ENCODE measurements at places on chromosomes 4 and X. TPM values are rescaled to one million over a fixed set of nuclear protein-coding genes. Genes with fewer than 3 reads are reported as not detected.

- peak overlapping the region; percentile 27 for H3K27ac ChIP-seq
- H3K36me3 ChIP-seq, result no peaks in the 10 kb centered on the region
- no peak overlapping the region for H3K4me3 ChIP-seq
- H3K27me3 ChIP-seq, result no peaks in the 10 kb centered on the region
Measured at GRCh38 chrX:20594985-20595384, 328.3 kb upstream of the RPS6KA3 start.

GRCh38 chr4:152709675-152710438 is 30.1 kb upstream of the TMEM154 start:
- no peak for DNase-seq
- no peaks in the 10 kb centered on the region for H3K36me3 ChIP-seq
- H3K4me1 ChIP-seq, result peaks cover 15% of the 10 kb centered on the region
- no peaks in the 10 kb centered on the region for H3K27me3 ChIP-seq

- H3K36me3 ChIP-seq, result no peaks in the 10 kb centered on the region
- no peak for DNase-seq
- peaks cover 4% of the 10 kb centered on the region for H3K27me3 ChIP-seq
- H3K4me3 ChIP-seq, result no peak overlapping the region
Measured at GRCh38 chr4:11005300-11005699, 320.7 kb upstream of the CLNK start.

- H3K27ac ChIP-seq, result no peak overlapping the region
- H3K27me3 ChIP-seq, result peaks cover 33% of the 10 kb centered on the region
- H3K4me1 ChIP-seq, result peaks cover 10% of the 10 kb centered on the region
- no peaks in the 10 kb centered on the region for H3K36me3 ChIP-seq
- H3K4me3 ChIP-seq, result no peak overlapping the region
Measured at GRCh38 chr4:8162625-8163024, 4.0 kb upstream of the ABLIM2 start.

GRCh38 chr4:76017056-76017686 is 6.1 kb downstream of the CXCL10 start:
- DNase-seq, result no peak
- H3K4me3 ChIP-seq, result no peak overlapping the region
- no peaks in the 10 kb centered on the region for H3K36me3 ChIP-seq
- peaks cover 4% of the 10 kb centered on the region for H3K4me1 ChIP-seq

- no peaks in the 10 kb centered on the region for H3K27me3 ChIP-seq
- H3K4me3 ChIP-seq, result no peak overlapping the region
- no peaks in the 10 kb centered on the region for H3K36me3 ChIP-seq
Measured at GRCh38 chr4:159298502-159298901, 195.6 kb downstream of the RAPGEF2 start.

GRCh38 chr4:155690044-155690837 is 23.6 kb downstream of the GUCY1A1 start:
- H3K27me3 ChIP-seq, result no peaks in the 10 kb centered on the region
- H3K4me1 ChIP-seq, result peaks cover 14% of the 10 kb centered on the region
- no peak overlapping the region for H3K27ac ChIP-seq
- no peaks in the 10 kb centered on the region for H3K36me3 ChIP-seq
- no peak for DNase-seq

GRCh38 chr4:8590546-8590880 is 2.1 kb upstream of the CPZ start:
- H3K4me3 ChIP-seq, result no peak overlapping the region
- DNase-seq, result no peak
- peaks cover 41% of the 10 kb centered on the region for H3K27me3 ChIP-seq
- peaks cover 2% of the 10 kb centered on the region for H3K4me1 ChIP-seq

DNA sequence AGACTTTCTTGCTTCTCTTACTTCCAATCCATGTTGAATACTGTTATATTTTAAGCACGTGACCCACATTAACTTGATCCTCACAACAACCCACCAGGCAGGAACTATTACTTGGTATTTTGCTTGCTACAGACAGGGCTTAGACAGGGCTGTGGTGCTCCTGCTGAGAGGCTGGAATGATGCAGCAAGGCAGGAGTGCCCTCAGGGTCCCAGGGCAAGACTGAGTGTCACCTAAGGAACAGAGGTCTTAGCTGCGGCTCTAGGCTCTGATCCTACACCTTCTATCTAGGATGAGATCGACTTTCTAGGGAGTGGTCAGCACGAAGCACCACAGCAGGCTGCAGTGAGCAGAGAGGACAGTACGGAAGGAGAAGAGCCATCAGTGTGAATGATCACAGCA is 20.0 kb downstream of the TAPT1 start:
- no peak overlapping the region for H3K4me3 ChIP-seq
- peaks cover 2% of the 10 kb centered on the region for H3K4me1 ChIP-seq
- no peak overlapping the region for H3K27ac ChIP-seq
- no peaks in the 10 kb centered on the region for H3K36me3 ChIP-seq
- DNase-seq, result no peak

GRCh38 chr4:165472943-165473676 is 94.3 kb downstream of the CPE start:
- no peaks in the 10 kb centered on the region for H3K27me3 ChIP-seq
- H3K36me3 ChIP-seq, result peaks cover 46% of the 10 kb centered on the region
- H3K4me3 ChIP-seq, result no peak overlapping the region
- no peaks in the 10 kb centered on the region for H3K4me1 ChIP-seq
- no peak overlapping the region for H3K27ac ChIP-seq

GRCh38 chrX:51024106-51024696 is 113.7 kb downstream of the BMP15 start:
- no peaks in the 10 kb centered on the region for H3K36me3 ChIP-seq
- peak overlapping the region; percentile 86 for H3K27ac ChIP-seq
- no peaks in the 10 kb centered on the region for H3K27me3 ChIP-seq

- H3K4me1 ChIP-seq, result peaks cover 10% of the 10 kb centered on the region
- H3K27ac ChIP-seq, result no peak overlapping the region
- H3K4me3 ChIP-seq, result no peak overlapping the region
- DNase-seq, result no peak
- H3K27me3 ChIP-seq, result no peaks in the 10 kb centered on the region
Measured at GRCh38 chrX:71941776-71942175, 31.1 kb downstream of the NHSL2 start.

DNA sequence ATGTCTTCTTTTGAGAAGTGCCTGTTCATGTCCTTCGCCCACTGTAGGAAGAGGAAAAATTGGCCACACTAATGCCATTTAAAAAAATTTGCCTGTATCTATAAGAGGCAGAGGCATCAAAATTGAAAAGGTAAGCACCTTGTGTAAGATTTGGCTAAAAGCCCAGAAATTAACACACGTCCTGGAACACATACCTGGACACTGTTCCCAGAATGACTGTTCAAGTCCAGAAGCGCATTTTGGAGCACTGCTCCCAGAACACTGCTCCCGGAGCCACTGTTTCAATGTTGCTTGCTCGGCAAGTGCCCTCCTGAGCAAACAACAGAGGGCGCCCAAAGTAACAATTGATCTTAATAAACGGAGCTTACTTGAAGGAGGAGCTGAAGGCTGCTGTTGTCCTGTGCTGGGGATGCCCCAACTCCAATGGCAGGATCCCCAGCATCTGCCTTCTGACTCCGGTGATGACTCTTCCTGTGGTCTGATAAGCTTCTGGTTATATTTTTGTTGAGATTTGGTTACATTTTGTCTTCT is 1958.6 kb downstream of the C4orf33 start:
- no peak for DNase-seq
- no peak overlapping the region for H3K27ac ChIP-seq
- no peaks in the 10 kb centered on the region for H3K36me3 ChIP-seq

- H3K27me3 ChIP-seq, result no peaks in the 10 kb centered on the region
- no peak for DNase-seq
- H3K4me1 ChIP-seq, result no peaks in the 10 kb centered on the region
- no peak overlapping the region for H3K27ac ChIP-seq
Measured at GRCh38 chrX:78493180-78493579, 165.8 kb upstream of the CYSLTR1 start.

GRCh38 chr4:107693132-107693531 is 26.9 kb downstream of the PAPSS1 start:
- peaks cover 42% of the 10 kb centered on the region for H3K36me3 ChIP-seq
- H3K4me3 ChIP-seq, result no peak overlapping the region
- no peaks in the 10 kb centered on the region for H3K27me3 ChIP-seq
- H3K4me1 ChIP-seq, result peaks cover 9% of the 10 kb centered on the region
- no peak for DNase-seq
- H3K27ac ChIP-seq, result no peak overlapping the region

DNA sequence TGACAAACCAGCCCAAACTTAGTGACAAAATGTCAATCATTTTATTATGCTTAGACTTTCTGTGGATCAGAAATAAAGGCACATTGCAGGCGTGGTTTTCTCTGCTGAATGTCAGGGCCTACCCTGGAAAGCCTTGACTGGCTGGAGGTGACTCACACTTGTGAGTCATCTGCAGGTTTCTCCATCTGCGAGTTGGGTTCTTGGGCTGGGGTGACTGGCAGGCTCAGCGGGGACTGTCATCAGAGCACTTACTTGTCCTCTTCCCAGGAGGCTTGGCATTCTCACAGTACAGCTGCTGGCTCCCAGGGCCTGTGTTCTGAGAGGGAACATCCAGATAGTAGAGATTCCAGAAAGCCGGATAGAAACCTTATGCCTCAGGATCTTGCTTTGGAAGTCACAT is 153.8 kb upstream of the AGA start:
- H3K27me3 ChIP-seq, result no peaks in the 10 kb centered on the region
- no peak overlapping the region for H3K27ac ChIP-seq
- H3K4me1 ChIP-seq, result peaks cover 8% of the 10 kb centered on the region
- no peaks in the 10 kb centered on the region for H3K36me3 ChIP-seq
- H3K4me3 ChIP-seq, result no peak overlapping the region

- no peaks in the 10 kb centered on the region for H3K27me3 ChIP-seq
- peak overlapping the region; percentile 89 for H3K27ac ChIP-seq
- peaks cover 17% of the 10 kb centered on the region for H3K36me3 ChIP-seq
- no peak for DNase-seq
Measured at GRCh38 chrX:23788521-23788920, 5.5 kb downstream of the SAT1 start.

- peaks cover 1% of the 10 kb centered on the region for H3K4me1 ChIP-seq
- DNase-seq, result no peak
- peaks cover 12% of the 10 kb centered on the region for H3K36me3 ChIP-seq
- no peaks in the 10 kb centered on the region for H3K27me3 ChIP-seq
- no peak overlapping the region for H3K27ac ChIP-seq
- H3K4me3 ChIP-seq, result no peak overlapping the region
Measured at GRCh38 chr4:120877021-120877420, 45.5 kb downstream of the PRDM5 start.

DNA sequence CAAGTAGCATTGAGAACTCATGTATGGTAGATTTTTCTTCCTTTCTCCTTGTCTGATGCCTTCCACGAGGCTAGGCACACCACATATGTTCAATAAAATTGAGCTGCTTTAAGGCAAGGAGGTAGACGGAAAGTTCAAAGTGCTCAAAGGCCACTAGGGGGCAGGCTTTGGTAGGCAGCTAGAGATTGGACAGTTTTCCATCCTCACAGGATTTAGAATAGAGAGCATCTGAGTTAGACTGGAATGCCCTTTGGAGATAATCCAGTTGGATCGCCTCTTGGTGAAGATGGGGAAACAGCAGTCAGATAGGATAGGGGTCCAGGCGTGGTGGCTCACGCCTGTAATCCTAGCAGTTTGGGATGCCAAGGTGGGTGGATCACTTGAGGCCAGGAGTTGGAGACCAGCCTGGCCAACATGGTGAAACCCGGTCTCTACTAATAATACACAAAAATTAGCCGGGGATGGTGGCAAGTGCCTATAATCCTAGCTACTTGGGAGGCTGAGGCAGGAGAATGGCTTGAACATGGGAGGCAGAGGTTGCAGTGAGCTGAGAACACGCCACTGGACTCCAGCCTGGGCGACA is 30.4 kb downstream of the ELF4 start:
- H3K27ac ChIP-seq, result no peak overlapping the region
- no peak for DNase-seq
- no peak overlapping the region for H3K4me3 ChIP-seq
- peaks cover 3% of the 10 kb centered on the region for H3K36me3 ChIP-seq
- peaks cover 2% of the 10 kb centered on the region for H3K4me1 ChIP-seq

DNA sequence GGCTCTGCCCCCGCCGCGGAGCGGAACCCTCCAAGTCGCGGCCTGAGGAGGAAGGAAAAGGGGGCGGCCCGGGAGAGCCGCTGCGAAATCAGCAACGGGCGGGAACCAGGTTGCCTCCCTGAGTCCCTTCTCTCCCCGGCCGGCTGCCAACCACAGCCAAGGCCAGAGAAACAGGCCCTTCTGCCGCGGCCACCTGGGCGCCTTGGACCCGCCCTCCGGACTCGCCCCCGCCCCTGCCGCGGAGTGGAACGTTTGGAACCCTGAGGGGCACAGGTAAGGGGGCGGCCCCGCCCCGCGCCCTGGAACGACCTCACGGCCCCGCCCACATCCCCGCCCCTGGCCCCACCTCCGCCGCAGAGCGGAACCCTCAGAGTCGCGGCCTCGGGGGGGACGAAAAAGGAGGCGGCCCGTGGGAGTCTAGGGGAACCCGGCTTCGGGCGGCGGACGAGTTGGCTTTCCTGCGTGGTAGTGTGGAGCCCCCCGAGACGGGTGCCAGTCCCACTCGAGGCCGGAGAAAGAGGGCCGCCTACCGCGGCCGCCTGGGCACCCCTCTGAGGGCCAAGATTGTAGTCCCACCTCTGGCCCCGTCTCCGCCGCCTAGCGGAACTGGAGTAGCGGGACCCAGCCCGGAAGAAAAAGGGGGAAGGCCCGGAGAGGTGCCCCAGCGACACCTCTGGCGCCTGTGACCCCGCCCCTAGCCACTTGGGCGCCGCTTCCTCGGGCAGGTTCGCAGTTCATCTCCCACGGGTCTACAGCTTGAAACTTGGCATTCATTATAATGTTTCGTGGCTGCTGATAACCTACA is 669 bp upstream of the PHKA2 start:
- H3K4me1 ChIP-seq, result peaks cover 20% of the 10 kb centered on the region
- H3K36me3 ChIP-seq, result no peaks in the 10 kb centered on the region
- peak; percentile 70 for DNase-seq
- H3K27me3 ChIP-seq, result no peaks in the 10 kb centered on the region
- peak overlapping the region; percentile 74 for H3K27ac ChIP-seq

- H3K36me3 ChIP-seq, result no peaks in the 10 kb centered on the region
- no peak for DNase-seq
- peaks cover 10% of the 10 kb centered on the region for H3K4me1 ChIP-seq
- no peak overlapping the region for H3K4me3 ChIP-seq
Measured at GRCh38 chr4:128573781-128574508, 235.6 kb upstream of the JADE1 start.

- no peak for DNase-seq
- H3K4me3 ChIP-seq, result no peak overlapping the region
- no peak overlapping the region for H3K27ac ChIP-seq
- no peaks in the 10 kb centered on the region for H3K4me1 ChIP-seq
Measured at GRCh38 chr4:136150046-136150445, 1382.2 kb downstream of the PCDH18 start.

The PGAM4 gene
- total RNA-seq, result not detected

The MMRN1 gene
- 1.7 TPM for total RNA-seq

The FGF16 gene
- not detected for total RNA-seq

The HS6ST2 gene
- total RNA-seq, result 23.6 TPM

The DCHS2 gene
- 0.43 TPM for total RNA-seq

The CA5B gene
- total RNA-seq, result 9.7 TPM

The SLC9A7 gene
- 11.1 TPM for total RNA-seq

The CNGA1 gene
- 1.00 TPM for total RNA-seq

The SPOCK3 gene
- total RNA-seq, result 1.3 TPM

The BST1 gene
- total RNA-seq, result 0.38 TPM

The PRSS12 gene
- total RNA-seq, result 4.6 TPM

The ZAR1 gene
- total RNA-seq, result not detected

Measured in progenitor cell of endocrine pancreas (in vitro differentiated cells).